ENCODE measurements at places on chromosomes 1 and 21. TPM values are rescaled to one million over a fixed set of nuclear protein-coding genes. Genes with fewer than 3 reads are reported as not detected.

GRCh38 chr1:225881959-225882693 is at the start of gene TMEM63A:
TSS of gene TMEM63A (minus strand) at chr1:225882380. CDS start at chr1:225877580, 4,800 bp downstream.
- peak; percentile 52 for DNase-seq

GRCh38 chr1:161946071-161946987 is 77.3 kb downstream of the OLFML2B start:
- no peak for DNase-seq

Gene FHAD1
- 0.09 TPM for polyA plus RNA-seq

GRCh38 chr1:47720111-47720510 is 277.1 kb downstream of the TRABD2B start:
- no peak for DNase-seq

Gene C1orf141
- not detected for polyA plus RNA-seq

DNA sequence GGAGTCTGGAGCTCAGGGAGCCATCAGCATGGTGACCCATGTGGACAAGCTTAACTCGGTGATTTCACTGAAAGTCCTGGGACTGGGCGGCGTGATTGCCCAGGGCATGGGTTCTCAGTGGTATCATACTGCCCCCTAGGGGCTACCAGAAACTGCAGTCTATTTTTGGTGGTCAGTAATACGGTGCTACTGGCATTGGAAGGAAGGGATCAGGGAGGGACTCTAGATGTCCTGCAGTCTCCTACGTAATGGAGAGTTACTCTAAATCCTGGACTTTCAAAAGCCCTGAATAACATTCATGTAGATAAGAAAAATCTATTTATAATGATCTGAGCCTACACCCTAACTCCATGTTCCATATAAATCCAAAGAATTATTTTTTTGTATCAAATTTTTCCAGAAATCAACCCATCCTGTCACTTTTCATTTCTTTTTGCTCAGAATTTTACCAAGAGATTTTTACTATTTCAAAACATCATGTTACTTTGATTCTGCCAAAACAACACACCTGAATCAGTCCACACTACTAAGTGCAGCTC is 37.3 kb downstream of the PABPC4 start:
- peak; percentile 33 for DNase-seq

Gene COL8A2
- polyA plus RNA-seq: 1.5 TPM

GRCh38 chr1:55695552-55695951 is 480.4 kb upstream of the USP24 start:
- no peak for DNase-seq

Gene PI4KB
- 75.2 TPM for polyA plus RNA-seq

- no peak for DNase-seq
These were observed 102.4 kb upstream of the BACE2 start for GRCh38 chr21:41065539-41065938.

Data from AG04450 (cell line).